MV-4-11 (cell line): ENCODE measurements at places on chromosomes 1 and 21.

GRCh38 chr1:236746785-236747184 is 48.3 kb upstream of the MTR start:
- no peak for DNase-seq

- DNase-seq: no peak
Observed at GRCh38 chr1:42686418-42686817, 4.2 kb downstream of the YBX1 start.

- DNase-seq: no peak
Observed at GRCh38 chr1:223708651-223709268, 3.6 kb upstream of the CAPN2 start.

DNA sequence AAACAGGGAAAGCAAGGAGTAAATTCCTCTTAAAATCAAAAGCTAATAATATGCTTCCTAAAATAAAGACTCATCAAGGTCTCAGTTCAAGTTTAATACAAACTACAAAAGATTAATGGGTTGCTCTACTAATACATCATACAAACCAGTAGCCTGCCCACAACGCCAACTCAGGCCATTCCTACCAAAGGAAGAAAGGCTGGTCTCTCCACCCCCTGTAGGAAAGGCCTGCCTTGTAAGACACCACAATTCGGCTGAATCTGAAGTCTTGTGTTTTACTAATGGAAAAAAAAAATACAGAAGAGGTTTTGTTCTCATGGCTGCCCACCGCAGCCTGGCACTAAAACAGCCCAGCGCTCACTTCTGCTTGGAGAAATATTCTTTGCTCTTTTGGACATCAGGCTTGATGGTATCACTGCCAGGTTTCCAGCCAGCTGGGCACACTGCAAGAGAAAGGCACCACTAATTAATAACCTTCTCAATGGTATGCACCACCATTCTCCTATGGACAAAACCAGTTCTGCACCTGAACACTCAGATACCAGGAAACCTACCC is 10.6 kb downstream of the PRDX1 start:
- no peak for DNase-seq

DNA sequence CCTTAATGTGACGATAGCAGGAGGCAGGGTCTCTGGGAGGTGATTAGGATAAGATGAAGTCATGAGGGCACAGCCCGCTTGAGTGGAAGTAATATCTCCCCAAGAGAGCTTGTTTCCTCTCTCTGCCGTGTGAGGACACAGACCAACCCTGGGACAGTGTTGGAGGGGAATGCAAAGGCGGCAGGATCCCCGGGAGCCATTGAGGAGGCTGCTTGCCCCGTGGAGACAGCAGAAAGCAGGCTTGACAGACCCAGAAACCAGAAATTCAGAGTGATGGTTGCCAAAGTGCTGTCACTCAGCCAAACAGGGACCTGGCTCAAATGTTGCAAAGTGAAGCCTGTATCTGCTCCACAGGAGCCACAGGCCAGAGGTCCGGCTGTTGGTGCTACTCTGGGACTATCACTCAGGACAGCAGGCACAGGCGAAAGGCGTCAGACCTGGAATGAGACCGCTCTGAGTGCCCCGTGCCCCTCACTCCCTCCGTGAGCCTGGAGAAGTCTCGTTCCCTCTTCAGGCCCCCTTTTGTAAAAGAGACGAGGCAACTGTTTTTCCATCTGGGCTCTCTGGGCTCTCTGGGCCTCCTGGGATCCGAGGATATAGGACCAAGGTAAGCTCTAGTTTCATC is 96.6 kb upstream of the VANGL1 start:
- DNase-seq: no peak
